GM13977 (cell line): ENCODE measurements at places on chromosomes 1 and 21.

GRCh38 chr1:92599184-92599583 lies 112.5 kb upstream of the GFI1 start:
- DNase-seq: peak; percentile 39

GRCh38 chr1:150615346-150616201 lies 13.8 kb downstream of the ENSA start:
- no peak for DNase-seq

DNA sequence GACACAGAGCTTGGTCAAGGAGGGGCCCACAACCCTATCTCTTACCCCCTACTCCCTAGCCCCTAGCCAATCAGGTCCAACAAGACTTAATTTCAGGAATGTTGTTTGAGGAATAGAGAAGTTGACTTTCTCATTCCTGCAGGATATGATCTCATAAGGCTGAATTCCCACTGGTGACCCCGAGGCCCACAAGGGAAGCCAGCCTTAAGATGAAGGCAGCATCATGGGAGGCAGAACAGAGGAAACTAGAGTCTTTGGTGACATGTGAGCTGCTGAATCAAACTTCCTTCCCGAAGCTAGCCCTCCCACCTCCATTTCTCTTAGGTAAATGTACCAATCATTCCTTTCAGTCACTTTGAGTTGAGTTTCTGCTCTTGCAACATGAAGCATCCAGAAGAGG lies 9.1 kb upstream of the PDIK1L start:
- no peak for DNase-seq

GRCh38 chr1:9835404-9835757 lies 11.6 kb upstream of the CLSTN1 start:
- no peak for DNase-seq
